ENCODE measurements at places on chromosomes 2 and 18.

DNA sequence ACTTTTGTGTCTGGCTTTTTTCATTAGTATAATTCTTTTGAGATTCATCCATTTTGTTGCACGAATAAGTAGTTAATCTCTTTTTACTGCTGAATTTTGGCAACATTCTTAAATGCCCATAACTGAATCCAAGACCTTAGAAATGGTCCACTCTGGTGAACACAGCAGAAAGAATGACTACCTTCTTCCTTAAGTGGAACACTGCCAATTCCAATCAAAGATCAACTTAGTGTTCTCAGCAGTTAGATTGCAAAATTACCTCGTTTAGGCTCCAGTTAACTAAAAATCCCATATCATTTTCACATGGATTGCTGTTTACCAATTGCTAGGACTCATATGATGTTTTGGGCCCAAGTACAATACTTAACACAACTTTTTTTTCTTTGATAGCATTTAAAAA, 59.9 kb downstream of the MDH1 start:
- DNase-seq = no peak

GRCh38 chr2:237674731-237675276, 47.4 kb downstream of the LRRFIP1 start:
- no peak for DNase-seq

- no peak for DNase-seq
These were observed 3.9 kb downstream of the CCDC121 start for GRCh38 chr2:27624943-27625342.

DNA sequence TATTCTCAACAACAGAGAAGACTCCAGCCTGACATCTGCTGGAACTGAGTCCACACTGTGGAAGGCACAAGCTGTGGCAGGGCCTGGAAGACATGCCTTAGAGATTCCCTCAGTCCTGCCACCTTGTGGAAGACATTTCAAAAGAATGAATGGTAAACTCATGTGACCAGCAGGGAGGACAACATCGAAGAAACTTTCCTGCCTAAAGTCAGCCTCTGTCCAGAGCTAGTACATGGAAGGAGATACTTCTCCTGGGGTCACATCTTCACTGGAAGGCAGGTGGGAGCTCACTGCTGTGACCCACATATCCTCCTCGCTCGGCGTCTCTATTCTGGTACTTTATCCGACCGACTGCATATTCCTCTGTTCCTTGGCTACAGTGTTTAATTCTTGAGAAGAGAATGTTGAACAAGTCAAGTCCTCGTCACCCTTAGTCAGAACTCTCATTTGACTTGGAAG, 59.5 kb downstream of the PUM2 start:
- DNase-seq = peak; percentile 67

DNA sequence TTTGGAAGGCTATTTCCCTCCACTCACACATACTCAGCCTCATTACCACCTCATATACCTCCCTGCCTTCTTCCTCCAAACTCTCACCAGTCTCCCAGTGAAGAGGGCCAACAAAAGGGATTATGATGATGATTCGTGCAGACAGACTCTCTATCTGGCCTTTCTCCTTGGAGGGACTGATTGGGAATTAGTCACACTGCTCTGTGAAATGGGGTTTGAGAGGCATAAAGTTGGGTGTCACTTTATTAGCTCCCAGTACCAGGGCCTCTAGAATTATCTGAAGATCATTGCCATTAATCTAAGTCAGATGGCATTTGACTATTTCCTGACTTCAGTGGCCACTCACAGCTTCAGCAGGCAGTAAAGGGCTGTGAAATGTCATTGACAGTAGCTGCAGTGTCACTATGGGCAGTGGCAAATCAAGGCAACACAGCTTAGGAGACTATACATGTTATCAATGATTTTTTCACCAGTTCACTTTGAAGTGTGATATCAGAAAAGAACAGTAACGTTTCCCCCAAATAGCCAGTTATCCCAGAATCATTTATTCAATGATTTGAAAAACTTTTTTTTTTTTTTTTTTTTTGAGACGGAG, 17.4 kb downstream of the CNRIP1 start:
- no peak for DNase-seq
